ENCODE measurements at places on chromosomes 12 and 14.

- DNase-seq = no peak
- H3K27ac ChIP-seq = no peak overlapping the region
- peaks cover 5% of the 10 kb centered on the region for H3K36me3 ChIP-seq
- no peaks in the 10 kb centered on the region for H3K27me3 ChIP-seq
- no peaks in the 10 kb centered on the region for H3K4me1 ChIP-seq
These were observed 28.2 kb downstream of the TTC7B start for GRCh38 chr14:90788031-90788430.

DNA sequence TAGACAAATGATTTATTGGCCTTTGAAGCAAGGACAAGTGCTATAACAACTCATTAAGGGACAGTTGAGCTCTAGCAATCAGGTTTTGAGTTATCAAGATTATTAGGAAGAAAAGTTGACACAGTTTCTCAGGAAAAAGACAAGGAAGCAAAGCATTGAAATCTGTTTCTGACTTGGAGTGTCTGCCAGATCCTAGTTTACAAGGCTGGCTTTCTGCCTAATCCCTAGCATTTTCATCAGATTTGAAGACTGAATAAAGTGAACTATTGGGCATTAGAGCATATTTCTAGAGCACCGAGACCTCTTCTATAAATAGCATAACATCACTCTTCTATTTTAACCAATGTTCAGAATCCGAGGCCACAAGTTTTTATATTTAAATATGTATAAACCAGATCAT is 7.0 kb downstream of the SYT1 start:
- H3K27me3 ChIP-seq = no peaks in the 10 kb centered on the region
- H3K4me1 ChIP-seq = no peaks in the 10 kb centered on the region
- DNase-seq = no peak
- H3K27ac ChIP-seq = no peak overlapping the region
- H3K4me3 ChIP-seq = no peak overlapping the region
- no peaks in the 10 kb centered on the region for H3K36me3 ChIP-seq

DNA sequence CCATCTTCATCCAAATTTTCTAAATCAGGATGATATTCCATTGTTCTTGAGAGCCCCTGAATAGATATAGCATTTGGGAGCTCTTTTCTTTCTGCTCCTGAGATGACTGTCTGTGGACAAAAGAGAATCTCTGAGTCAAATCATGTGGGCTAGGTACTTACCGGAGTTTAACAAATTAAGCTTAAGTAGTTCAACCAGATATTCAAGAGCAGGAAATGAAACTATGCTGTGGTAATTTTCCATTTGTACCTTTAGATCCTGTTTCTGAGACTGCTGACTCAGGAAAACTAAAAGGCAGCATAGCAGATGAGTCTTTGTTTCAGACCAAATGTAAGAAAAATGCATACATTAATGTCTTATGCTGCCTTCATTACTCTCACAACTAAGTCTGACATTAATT is at the start of gene CLEC7A:
Gene CLEC7A, minus strand, starts transcription at position 158 of the 400 bp plus-strand sequence. Its CDS starts 117 bp downstream, at position 41.
- peak within 1 kb of the TSS; percentile 30 for H3K4me3 ChIP-seq
- no peak for DNase-seq
- peak within 1 kb of the TSS; percentile 45 for H3K27ac ChIP-seq
- no peaks in the 10 kb centered on the region for H3K36me3 ChIP-seq
- H3K27me3 ChIP-seq = no peaks in the 10 kb centered on the region

DNA sequence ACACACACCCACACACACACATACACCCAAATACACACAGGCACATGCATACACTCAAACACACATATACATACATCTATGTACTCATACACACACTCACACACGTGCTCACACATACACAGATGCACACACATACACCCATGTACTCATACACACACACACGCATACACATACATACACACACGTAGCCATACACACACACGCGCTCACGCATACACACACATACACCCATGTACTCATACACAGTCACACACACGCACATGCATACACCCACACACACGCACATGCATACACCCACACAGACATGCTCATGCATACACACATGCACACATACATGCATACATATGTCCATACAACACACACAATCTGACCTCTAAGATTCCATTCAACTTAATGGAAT is 87.7 kb upstream of the ANO2 start:
- H3K27ac ChIP-seq = no peak overlapping the region
- H3K27me3 ChIP-seq = no peaks in the 10 kb centered on the region
- no peaks in the 10 kb centered on the region for H3K36me3 ChIP-seq

- no peaks in the 10 kb centered on the region for H3K4me1 ChIP-seq
- H3K36me3 ChIP-seq = no peaks in the 10 kb centered on the region
- no peak overlapping the region for H3K27ac ChIP-seq
- no peak for DNase-seq
- H3K27me3 ChIP-seq = no peaks in the 10 kb centered on the region
These were observed 81.5 kb downstream of the DPF3 start for GRCh38 chr14:72812292-72812851.

GRCh38 chr14:72677664-72678063 is 216.2 kb downstream of the DPF3 start:
- no peaks in the 10 kb centered on the region for H3K4me1 ChIP-seq
- no peak overlapping the region for H3K4me3 ChIP-seq
- H3K27ac ChIP-seq = no peak overlapping the region
- H3K36me3 ChIP-seq = no peaks in the 10 kb centered on the region

- H3K27me3 ChIP-seq = no peaks in the 10 kb centered on the region
- peak overlapping the region; percentile 99 for H3K4me3 ChIP-seq
- peaks cover 48% of the 10 kb centered on the region for H3K4me1 ChIP-seq
- no peaks in the 10 kb centered on the region for H3K36me3 ChIP-seq
These were observed 1.1 kb downstream of the SCAF11 start for GRCh38 chr12:45989287-45989686.

- H3K36me3 ChIP-seq = no peaks in the 10 kb centered on the region
- H3K4me3 ChIP-seq = no peak overlapping the region
- peaks cover 26% of the 10 kb centered on the region for H3K27me3 ChIP-seq
- no peaks in the 10 kb centered on the region for H3K4me1 ChIP-seq
- DNase-seq = no peak
These were observed 320.2 kb upstream of the SFSWAP start for GRCh38 chr12:131390412-131391334.

DNA sequence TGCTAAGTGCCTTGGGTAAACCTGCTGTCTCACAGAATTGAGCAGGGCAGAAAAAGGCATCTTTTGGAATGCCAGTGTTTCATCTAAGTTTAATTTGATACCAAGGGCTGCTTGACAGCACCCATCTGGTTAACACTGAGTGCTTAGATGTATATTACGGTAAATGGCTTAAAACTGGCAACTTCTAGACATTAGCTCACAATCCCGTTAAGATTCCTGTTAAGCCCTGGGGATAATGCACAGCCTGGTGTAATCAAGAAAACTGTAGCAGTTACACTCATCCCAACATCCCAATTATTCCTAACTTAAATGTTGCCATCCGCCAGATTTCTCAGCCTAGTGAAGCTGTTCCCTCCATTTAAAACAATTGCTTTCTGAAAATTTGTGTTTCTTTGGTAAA is 29.9 kb downstream of the PPFIBP1 start:
- peaks cover 91% of the 10 kb centered on the region for H3K4me1 ChIP-seq
- no peak for DNase-seq
- no peaks in the 10 kb centered on the region for H3K27me3 ChIP-seq
- H3K36me3 ChIP-seq = no peaks in the 10 kb centered on the region
- H3K4me3 ChIP-seq = no peak overlapping the region

DNA sequence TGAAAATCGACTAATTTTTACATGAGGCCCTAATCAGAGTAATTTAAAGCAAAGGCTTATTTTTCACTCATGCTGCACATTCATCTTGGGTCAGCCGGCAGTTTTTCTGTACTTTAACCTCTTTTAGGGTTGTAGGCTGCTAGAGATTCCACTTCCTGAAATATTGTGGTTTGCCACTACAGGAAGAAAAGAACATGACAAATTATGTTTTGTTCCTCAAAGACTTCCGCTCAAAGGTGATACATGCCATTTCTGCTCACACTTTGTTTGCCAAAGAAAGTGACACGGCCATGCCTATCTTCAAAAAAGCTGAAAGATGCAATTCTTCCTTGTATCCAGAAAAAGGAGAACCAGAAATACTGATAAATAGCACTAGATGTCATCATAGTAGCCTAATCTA is 183.4 kb upstream of the PPFIA2 start:
- no peak overlapping the region for H3K4me3 ChIP-seq
- DNase-seq = no peak
- no peaks in the 10 kb centered on the region for H3K27me3 ChIP-seq
- H3K27ac ChIP-seq = no peak overlapping the region

- DNase-seq = no peak
- H3K36me3 ChIP-seq = no peaks in the 10 kb centered on the region
- H3K27me3 ChIP-seq = no peaks in the 10 kb centered on the region
- H3K4me1 ChIP-seq = peaks cover 12% of the 10 kb centered on the region
- no peak overlapping the region for H3K4me3 ChIP-seq
These were observed 130.6 kb downstream of the KTN1 start for GRCh38 chr14:55710506-55711041.

DNA sequence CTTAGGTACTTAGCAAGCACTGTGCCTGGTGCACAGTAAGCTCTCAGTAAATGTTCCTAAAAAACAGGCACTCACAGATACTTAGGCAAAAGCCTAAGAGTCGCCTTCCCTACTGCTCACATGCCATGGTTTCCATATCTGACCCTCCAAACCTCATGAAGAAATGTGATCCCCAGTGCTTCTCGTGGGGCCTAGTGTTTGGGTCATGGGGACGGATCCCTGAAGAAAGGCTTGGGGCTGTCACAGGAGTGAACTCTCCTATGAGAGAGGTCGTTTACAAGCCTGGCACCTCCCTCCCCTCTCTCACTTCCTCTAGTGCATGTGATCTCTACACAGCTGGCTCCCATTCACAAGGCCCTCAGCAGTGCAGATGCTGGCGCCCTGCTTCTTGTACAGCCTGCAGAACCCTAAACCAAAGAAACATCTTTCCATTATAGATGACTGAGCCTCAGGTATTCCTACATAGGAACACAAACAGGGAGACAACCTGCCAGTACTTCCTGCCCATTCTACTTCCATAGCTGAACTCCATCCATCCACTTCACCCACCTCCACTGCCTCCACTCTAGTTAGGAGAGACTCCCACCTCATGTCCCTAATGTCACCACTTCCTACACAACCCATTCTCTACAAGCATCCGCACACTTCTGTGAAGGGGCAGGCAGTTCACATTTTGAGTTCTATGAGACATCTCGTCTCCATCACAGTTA is 2.9 kb downstream of the SLC15A4 start:
- DNase-seq = no peak
- H3K4me1 ChIP-seq = peaks cover 62% of the 10 kb centered on the region
- H3K36me3 ChIP-seq = no peaks in the 10 kb centered on the region

- H3K27ac ChIP-seq = no peak overlapping the region
- H3K36me3 ChIP-seq = no peaks in the 10 kb centered on the region
- H3K4me1 ChIP-seq = no peaks in the 10 kb centered on the region
- H3K27me3 ChIP-seq = peaks cover 3% of the 10 kb centered on the region
- no peak overlapping the region for H3K4me3 ChIP-seq
These were observed 445.0 kb downstream of the GXYLT1 start for GRCh38 chr12:41699658-41700057.

DNA sequence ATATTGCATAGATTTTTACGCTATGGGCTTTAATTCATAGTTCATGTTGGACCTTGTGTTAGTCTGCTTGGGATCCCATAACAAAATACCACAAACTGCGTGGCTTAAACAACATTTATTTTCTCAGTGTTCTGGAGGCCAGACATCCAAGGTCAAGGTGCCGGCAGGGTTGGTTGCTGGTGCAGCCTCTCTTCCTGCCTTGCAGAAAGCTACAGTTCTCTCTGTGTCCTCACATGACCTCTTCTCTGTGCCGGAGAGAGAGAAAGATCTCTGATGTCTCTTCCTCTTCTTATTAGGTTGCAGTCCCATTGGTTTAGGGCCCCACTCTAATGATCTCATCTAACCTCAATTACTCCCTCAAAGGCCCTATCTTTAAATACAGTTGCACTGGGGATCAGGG is 170.5 kb downstream of the IPO8 start:
- H3K4me3 ChIP-seq = no peak overlapping the region
- no peak overlapping the region for H3K27ac ChIP-seq
- no peak for DNase-seq
- no peaks in the 10 kb centered on the region for H3K4me1 ChIP-seq
- H3K27me3 ChIP-seq = no peaks in the 10 kb centered on the region
- H3K36me3 ChIP-seq = no peaks in the 10 kb centered on the region

GRCh38 chr14:28756884-28757570 is 9.6 kb upstream of the FOXG1 start:
- no peak for DNase-seq
- H3K4me3 ChIP-seq = no peak overlapping the region
- H3K27me3 ChIP-seq = peaks cover 92% of the 10 kb centered on the region
- H3K36me3 ChIP-seq = no peaks in the 10 kb centered on the region
- peaks cover 15% of the 10 kb centered on the region for H3K4me1 ChIP-seq

Data from suprapubic skin (tissue), 4 donors.